ENCODE measurements at places on chromosomes 1 and 21. TPM values are rescaled to one million over a fixed set of nuclear protein-coding genes. Genes with fewer than 3 reads are reported as not detected.
A peak's percentile ranks its signal among the peaks of the same experiment; 100 is the strongest.

DNA sequence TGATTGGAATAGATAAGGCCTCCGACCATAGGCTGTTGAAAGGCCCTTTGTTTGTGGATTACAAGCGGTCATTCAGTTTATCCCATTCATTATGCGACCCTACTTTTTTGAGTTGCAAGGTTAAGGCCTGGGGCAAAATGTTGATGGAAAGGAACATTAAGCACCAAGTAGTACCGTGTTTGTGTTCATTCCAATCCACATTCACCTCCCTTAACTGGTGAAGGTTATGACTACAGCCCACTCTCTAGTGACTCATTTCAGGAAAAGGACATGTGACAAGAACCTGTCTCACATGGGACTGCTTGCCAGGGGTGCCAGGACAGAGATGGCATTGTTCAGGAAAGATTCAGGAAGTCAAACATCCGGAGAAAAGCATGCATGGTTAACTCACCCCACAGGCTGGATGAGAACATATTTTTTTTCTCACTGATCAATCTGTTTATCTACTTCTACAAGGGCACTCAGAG lies 81.6 kb downstream of the CD58 start:
- DNase-seq: no peak
- H3K36me3 ChIP-seq: no peaks in the 10 kb centered on the region
- no peak overlapping the region for H3K4me3 ChIP-seq
- H3K27me3 ChIP-seq: no peaks in the 10 kb centered on the region

DNA sequence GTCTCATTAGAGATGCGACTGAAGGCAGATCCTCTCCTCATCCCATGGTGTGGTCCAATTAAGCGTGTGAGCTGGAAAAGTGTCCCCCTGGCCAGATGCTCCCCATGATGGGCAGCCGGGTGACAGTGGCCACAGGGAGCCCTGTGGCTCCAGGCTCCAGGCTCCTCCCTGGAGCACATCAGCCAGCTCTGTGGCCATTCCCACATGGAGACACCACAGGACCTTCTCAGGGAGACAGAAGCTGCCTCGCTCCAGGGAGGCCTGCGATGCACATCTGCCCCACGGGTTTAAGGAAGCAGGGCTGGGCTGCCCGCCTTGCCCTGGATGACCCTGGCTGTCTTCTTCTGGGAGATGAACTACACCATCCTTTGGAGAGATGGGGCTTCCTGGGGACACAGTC lies 99.9 kb upstream of the TLR5 start:
- H3K27me3 ChIP-seq: no peaks in the 10 kb centered on the region
- H3K36me3 ChIP-seq: no peaks in the 10 kb centered on the region
- DNase-seq: no peak

RAB42 gene
- 6.1 TPM for total RNA-seq

MAP10 gene
- total RNA-seq: 2.7 TPM

KRTAP7-1 gene
- total RNA-seq: not detected

- H3K27ac ChIP-seq: peak overlapping the region; percentile 14
- H3K27me3 ChIP-seq: peaks cover 28% of the 10 kb centered on the region
- no peak overlapping the region for H3K4me3 ChIP-seq
- no peaks in the 10 kb centered on the region for H3K36me3 ChIP-seq
These were observed 155.4 kb downstream of the CASZ1 start for GRCh38 chr1:10640843-10641553.

AKR7A3 gene
- 0.52 TPM for total RNA-seq

- no peak overlapping the region for H3K4me3 ChIP-seq
- H3K27me3 ChIP-seq: no peaks in the 10 kb centered on the region
- no peaks in the 10 kb centered on the region for H3K36me3 ChIP-seq
- no peaks in the 10 kb centered on the region for H3K4me1 ChIP-seq
These were observed 10.4 kb downstream of the SLC66A1 start for GRCh38 chr1:19322481-19322880.

MAN1A2 gene
- 42.4 TPM for total RNA-seq

ETNK2 gene
- total RNA-seq: 6.4 TPM

DNA sequence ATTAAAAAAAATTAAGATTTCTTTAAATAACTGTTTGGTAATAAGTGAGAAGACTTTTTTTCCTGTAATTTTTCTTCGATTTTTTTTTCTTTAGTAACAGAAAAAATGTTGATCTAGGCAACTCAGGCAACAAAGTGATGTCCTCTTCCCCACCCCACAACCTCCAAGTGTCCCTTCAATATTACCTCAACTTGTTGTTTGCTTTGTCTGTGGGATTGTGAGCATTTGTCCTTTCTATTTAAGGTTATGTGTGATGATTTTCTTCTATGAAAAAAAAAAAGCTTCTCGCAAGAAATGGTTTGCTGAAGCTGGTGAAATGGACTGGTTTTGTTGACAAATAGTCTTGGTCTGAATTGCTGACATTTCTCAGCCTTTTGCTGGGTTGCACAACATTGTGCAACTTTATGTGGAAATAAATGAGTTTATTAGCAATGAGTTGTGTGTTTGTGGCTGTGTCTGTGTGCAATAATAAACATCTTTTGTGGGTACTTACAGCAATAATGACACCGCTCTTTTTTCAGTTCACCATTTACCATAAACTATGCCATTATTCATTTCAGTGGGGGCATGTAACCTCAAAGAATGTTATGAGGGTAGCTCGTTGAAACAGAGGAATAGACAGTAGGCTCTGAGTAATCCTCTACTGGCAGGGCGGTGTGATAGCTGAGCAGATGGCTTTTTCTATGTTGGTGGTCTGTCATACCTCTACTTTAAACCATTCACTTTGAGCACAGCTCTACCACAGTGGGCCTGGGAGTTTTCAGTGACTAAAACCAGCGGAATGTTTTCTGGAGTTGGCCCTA lies 218.4 kb downstream of the HLX start:
- peaks cover 52% of the 10 kb centered on the region for H3K4me1 ChIP-seq
- no peak for DNase-seq
- no peak overlapping the region for H3K4me3 ChIP-seq
- peak overlapping the region; percentile 48 for H3K27ac ChIP-seq
- H3K27me3 ChIP-seq: no peaks in the 10 kb centered on the region

- no peaks in the 10 kb centered on the region for H3K4me1 ChIP-seq
- H3K27ac ChIP-seq: peak overlapping the region; percentile 77
- H3K36me3 ChIP-seq: peaks cover 68% of the 10 kb centered on the region
- H3K27me3 ChIP-seq: no peaks in the 10 kb centered on the region
These were observed 17.5 kb upstream of the YRDC start for GRCh38 chr1:37825506-37825905.

DNA sequence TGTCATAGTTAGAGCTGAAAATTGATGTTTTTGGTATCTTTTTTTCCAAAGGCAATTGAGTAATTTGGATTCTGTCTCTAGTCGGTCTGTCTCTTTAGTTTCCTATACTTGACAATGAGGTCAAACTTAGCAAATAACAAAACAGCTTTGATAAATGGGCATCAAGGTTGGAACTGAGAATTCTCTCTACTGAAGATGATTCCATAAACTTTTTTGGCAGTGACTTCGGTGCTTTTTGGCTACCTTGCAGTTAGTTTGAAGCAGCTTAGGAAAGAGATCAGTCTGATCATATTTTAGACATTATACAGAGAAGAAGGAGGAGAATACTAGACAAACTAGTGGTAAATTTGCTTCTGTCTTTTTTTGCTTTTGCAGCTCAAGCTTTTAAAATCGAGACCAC lies 559 bp downstream of the VCAM1 start:
- no peak for DNase-seq
- no peaks in the 10 kb centered on the region for H3K4me1 ChIP-seq
- H3K36me3 ChIP-seq: no peaks in the 10 kb centered on the region
- H3K27ac ChIP-seq: no peak overlapping the region
- H3K4me3 ChIP-seq: no peak overlapping the region

DNA sequence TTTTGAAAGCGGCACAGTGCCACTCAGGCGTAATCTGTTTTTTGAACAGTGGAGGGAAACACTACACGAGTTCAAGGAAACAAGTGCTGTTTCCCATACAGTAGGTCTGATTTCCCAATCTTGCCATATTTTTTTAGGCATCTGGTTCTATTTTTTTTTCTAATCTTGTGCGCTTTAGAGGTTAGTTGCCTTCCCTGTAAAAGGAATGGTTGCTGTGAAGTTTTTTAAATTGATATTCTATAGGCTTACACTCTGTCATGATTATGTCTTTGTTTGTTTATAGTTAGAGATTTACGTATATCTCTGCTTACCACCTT lies 1.2 kb downstream of the NASP start:
- H3K27me3 ChIP-seq: no peaks in the 10 kb centered on the region
- H3K4me1 ChIP-seq: peaks cover 12% of the 10 kb centered on the region
- no peaks in the 10 kb centered on the region for H3K36me3 ChIP-seq
- peak overlapping the region; percentile 100 for H3K4me3 ChIP-seq

- no peaks in the 10 kb centered on the region for H3K27me3 ChIP-seq
- no peak overlapping the region for H3K4me3 ChIP-seq
- H3K36me3 ChIP-seq: peaks cover 53% of the 10 kb centered on the region
- H3K4me1 ChIP-seq: no peaks in the 10 kb centered on the region
- no peak overlapping the region for H3K27ac ChIP-seq
These were observed 49.1 kb downstream of the EYA3 start for GRCh38 chr1:28039341-28039740.

GRCh38 chr1:212529211-212529741 lies 79.3 kb upstream of the ATF3 start:
- H3K4me1 ChIP-seq: no peaks in the 10 kb centered on the region
- no peak overlapping the region for H3K27ac ChIP-seq
- H3K27me3 ChIP-seq: no peaks in the 10 kb centered on the region
- no peak overlapping the region for H3K4me3 ChIP-seq

DNA sequence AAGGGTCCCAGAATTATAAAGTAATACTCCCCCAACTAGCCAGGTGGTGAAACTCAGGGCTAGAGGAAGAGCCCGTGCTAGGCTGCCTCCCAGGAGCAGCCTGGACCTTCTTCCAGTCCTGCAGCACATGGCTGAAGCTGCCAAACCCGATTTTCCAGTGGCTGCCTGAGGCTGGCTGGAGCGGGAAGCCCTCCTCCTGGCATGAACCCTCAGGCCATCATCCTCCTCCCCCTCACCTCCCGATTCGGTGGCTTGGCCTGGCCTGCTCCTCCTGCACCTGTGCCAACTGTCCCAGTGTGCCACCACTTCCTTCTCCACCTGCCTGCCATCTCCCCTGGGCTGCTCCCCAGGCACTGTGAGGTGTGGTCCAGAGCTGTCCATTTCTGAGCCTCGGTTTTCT lies 3.0 kb upstream of the TSPAN1 start:
- H3K27me3 ChIP-seq: peaks cover 13% of the 10 kb centered on the region
- H3K4me1 ChIP-seq: peaks cover 71% of the 10 kb centered on the region
- no peak overlapping the region for H3K27ac ChIP-seq
- no peak for DNase-seq
- H3K4me3 ChIP-seq: no peak overlapping the region
- no peaks in the 10 kb centered on the region for H3K36me3 ChIP-seq

GRCh38 chr21:37202221-37203110 lies 64.7 kb downstream of the VPS26C start:
- no peak overlapping the region for H3K27ac ChIP-seq
- DNase-seq: no peak

DNA sequence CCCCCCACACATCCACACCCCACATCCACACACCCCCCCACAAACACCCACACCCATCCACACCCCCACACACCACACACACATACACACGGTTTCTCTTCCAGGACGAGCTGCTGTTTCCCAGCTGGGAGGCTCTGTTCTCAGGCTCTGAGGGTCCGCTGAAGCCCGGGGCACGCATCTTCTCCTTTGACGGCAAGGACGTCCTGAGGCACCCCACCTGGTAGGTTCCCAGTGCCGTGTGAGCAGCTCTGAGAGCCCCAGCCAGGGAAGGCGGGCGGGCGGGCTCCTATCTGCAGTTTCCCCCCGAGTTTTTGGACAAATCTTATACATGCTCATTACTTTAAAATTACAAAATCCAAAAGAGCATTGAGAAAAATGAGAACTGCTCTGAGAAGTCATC lies 31.2 kb downstream of the SLC19A1 start:
- no peaks in the 10 kb centered on the region for H3K27me3 ChIP-seq
- H3K27ac ChIP-seq: no peak overlapping the region
- peaks cover 66% of the 10 kb centered on the region for H3K36me3 ChIP-seq
- peak; percentile 46 for DNase-seq

GRCh38 chr1:62093261-62093660 lies 101.4 kb upstream of the L1TD1 start:
- no peaks in the 10 kb centered on the region for H3K36me3 ChIP-seq
- no peaks in the 10 kb centered on the region for H3K27me3 ChIP-seq
- H3K27ac ChIP-seq: no peak overlapping the region
- no peaks in the 10 kb centered on the region for H3K4me1 ChIP-seq
- no peak for DNase-seq
- H3K4me3 ChIP-seq: no peak overlapping the region

ZBTB48 gene
- total RNA-seq: 24.7 TPM

DMBX1 gene
- not detected for total RNA-seq

DNA sequence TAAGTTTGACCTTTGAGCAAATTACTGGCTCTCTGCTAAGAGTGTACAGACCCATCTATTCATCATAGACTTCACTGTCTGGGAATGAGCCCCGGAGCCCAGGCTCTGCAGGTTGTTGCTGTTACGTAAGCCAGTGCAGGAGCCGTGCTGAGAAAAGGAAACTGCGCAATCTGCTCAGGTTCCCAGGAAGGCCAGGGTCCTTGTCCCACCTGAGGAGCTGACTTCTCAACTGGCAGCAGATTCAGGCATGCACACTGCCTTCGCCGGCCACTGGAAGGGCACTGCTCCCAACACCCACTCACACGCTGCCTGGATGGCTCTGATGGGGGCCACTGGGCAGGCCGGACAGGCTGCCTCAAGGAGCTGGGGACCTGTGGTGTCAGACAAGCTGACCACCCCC lies 19.5 kb downstream of the RCAN1 start:
- H3K36me3 ChIP-seq: no peaks in the 10 kb centered on the region
- no peaks in the 10 kb centered on the region for H3K27me3 ChIP-seq
- no peak overlapping the region for H3K27ac ChIP-seq
- no peak for DNase-seq
- no peak overlapping the region for H3K4me3 ChIP-seq
- H3K4me1 ChIP-seq: peaks cover 11% of the 10 kb centered on the region

DNA sequence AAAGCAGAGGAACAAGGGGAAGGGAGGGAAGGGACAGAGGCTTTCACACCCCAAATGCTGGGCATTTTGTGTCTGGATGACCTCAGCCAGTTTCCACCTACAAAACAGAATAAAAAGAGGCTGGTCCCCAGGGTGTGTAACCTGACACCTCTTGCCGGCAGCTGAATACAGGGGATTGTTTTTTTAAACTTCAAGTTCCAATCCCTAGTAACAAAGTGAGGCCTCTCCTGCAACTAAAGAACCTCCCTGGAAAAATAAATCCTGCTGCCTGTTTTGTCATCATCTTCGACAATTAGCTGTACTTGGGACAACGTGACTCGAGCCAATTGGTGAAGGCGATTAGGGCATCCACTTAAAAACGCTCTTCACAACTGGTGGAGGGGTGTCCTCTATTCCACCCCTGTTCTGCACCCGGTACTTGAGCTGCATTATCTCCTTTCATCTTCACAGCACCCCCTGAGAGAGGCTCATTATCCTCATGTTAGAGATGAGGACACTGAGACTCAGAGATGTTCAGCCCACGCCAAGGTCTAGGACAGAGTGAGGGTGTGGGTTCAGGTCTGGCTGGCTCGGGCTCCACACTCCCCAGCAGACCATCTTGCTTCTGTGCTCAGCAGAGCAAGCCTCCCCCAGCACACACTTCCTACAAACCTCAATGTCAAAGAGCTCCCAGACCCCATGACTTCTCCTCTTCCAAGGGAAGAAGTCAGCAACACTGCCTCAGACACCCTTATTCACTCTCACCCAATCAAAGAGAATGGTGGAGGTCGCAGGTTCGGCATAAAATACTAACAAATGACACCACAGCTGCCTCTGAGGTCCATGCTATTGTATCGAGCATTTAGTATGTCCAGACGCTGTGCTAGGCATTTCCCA lies 15.2 kb downstream of the ITPKB start:
- H3K36me3 ChIP-seq: peaks cover 29% of the 10 kb centered on the region
- peak; percentile 66 for DNase-seq
- peaks cover 9% of the 10 kb centered on the region for H3K4me1 ChIP-seq
- no peak overlapping the region for H3K27ac ChIP-seq
- H3K27me3 ChIP-seq: no peaks in the 10 kb centered on the region

SH3D21 gene
- 25.9 TPM for total RNA-seq
